ENCODE measurements at places on chromosomes 2 and 18.
A peak's percentile ranks its signal among the peaks of the same experiment; 100 is the strongest.

GRCh38 chr18:42028247-42028832 is 73.3 kb downstream of the PIK3C3 start:
- no peak overlapping the region for H3K27ac ChIP-seq
- no peaks in the 10 kb centered on the region for H3K4me1 ChIP-seq
- peak; percentile 29 for DNase-seq

DNA sequence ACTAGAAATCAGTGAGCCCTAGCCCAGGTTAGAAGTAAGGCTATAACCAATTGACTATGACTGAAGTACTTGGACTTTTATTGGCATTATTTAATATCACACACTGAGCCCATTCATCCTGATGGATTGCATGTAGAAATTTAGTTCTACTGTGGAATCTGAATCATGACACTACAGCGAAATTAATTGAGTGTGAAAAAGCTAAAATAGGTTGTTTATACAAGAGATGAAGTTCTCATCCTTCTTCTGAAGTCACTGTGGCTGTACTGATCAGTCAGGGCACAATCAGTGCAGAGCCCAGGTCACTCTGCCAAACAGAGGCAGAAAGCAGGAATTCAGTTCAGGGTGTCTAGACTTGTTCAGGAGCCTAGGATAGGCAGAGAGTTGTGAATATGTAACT is 158.9 kb downstream of the BABAM2 start:
- H3K27ac ChIP-seq: no peak overlapping the region
- H3K36me3 ChIP-seq: no peaks in the 10 kb centered on the region
- H3K4me3 ChIP-seq: no peak overlapping the region
- no peaks in the 10 kb centered on the region for H3K27me3 ChIP-seq
- no peak for DNase-seq

DNA sequence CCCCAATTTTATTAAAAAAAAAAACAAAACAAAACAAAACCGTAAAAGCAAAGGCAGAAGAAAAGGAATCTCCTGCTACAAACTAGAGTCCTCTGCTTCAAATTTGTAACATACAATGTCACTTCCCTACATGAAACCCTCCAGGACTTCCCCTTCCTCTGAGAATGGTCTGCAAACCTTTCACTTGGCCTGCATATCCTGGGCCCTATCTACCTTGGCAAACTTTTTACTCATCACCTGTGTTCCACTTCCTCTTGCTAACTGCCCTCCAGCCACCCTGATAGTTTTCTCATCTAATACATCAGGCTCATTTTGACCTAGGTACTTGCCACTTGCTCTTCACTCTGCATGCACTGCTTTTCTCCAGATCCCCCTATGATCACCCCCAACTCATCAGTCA is 255.5 kb downstream of the ETAA1 start:
- no peak overlapping the region for H3K27ac ChIP-seq
- DNase-seq: no peak
- H3K36me3 ChIP-seq: no peaks in the 10 kb centered on the region
- H3K4me3 ChIP-seq: no peak overlapping the region
- H3K4me1 ChIP-seq: peaks cover 20% of the 10 kb centered on the region

- no peak for DNase-seq
- no peak overlapping the region for H3K27ac ChIP-seq
- no peaks in the 10 kb centered on the region for H3K27me3 ChIP-seq
- H3K4me1 ChIP-seq: no peaks in the 10 kb centered on the region
- no peak overlapping the region for H3K4me3 ChIP-seq
Observed at GRCh38 chr2:9710311-9710710, 79.5 kb upstream of the YWHAQ start.

DNA sequence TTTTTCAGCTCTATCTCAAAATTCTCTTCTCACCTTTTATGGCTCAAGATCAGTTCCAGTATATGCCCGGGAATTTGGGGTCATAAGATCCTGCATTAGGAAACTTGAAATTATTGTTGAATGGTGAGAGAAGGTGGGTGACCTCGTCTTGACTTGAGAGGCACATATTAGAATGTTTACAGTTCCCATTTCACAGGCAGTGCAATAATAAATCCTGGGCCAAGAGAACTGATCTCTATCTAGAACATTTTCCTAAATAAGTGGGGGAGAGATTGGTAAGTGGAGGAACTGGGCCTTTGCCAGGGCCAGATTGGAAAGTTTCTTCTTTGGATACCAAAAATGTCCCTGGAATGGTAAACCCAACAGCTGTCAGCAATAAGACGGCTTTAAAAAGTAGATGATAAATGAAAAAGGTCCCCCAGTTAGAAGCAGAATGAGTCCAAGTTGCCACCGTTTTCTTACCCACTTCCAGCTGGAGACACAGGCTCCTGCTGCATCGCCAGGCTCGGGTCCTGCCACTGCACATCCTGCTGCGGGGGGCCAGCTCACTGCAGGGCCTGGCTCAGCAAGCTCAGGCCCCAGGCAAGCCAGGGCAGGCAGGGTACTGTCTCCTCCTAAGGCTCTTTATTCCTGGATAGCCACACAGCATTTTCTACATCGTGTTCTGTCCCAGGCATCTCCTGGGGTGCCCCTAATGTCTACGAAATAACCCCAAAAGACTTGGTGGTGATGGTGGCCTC is 126.4 kb upstream of the EPAS1 start:
- H3K4me1 ChIP-seq: peaks cover 29% of the 10 kb centered on the region
- no peaks in the 10 kb centered on the region for H3K36me3 ChIP-seq
- no peak for DNase-seq
- no peak overlapping the region for H3K4me3 ChIP-seq
- H3K27me3 ChIP-seq: no peaks in the 10 kb centered on the region

DNA sequence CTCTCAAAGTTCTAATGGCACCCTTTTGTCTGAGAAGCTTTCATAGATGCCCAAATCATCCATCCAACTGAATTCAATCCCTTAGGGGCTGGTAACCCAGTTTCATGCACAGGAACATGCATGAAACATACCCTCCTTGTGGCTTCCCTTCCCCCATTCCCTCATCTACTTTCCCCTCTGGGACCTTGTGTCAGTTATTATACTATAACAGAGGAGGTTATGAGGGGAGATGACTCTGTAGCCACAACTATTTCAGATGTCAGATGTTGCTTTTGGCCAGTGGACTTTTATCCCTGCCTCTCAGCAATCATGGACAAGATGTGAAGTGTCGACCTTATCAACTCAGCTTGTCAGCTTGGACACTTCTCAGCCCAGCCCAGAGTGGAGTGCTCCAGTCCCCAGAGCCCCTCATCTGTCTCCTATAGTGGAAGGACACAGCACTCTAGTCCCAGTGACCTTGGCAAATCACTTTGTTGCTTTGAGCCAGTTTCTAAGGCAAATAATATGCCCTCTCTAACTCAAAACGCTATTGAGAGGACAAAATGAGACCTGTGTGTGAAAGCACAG is 8.4 kb downstream of the DHRS9 start:
- H3K36me3 ChIP-seq: no peaks in the 10 kb centered on the region
- no peaks in the 10 kb centered on the region for H3K27me3 ChIP-seq
- H3K27ac ChIP-seq: no peak overlapping the region
- no peaks in the 10 kb centered on the region for H3K4me1 ChIP-seq

- peaks cover 14% of the 10 kb centered on the region for H3K4me1 ChIP-seq
- no peak overlapping the region for H3K4me3 ChIP-seq
- DNase-seq: peak; percentile 43
Observed at GRCh38 chr2:230905448-230906421, 19.3 kb downstream of the GPR55 start.

Measured in neural progenitor cell (in vitro differentiated cells).